ENCODE measurements at places on chromosomes 5 and 9.

DNA sequence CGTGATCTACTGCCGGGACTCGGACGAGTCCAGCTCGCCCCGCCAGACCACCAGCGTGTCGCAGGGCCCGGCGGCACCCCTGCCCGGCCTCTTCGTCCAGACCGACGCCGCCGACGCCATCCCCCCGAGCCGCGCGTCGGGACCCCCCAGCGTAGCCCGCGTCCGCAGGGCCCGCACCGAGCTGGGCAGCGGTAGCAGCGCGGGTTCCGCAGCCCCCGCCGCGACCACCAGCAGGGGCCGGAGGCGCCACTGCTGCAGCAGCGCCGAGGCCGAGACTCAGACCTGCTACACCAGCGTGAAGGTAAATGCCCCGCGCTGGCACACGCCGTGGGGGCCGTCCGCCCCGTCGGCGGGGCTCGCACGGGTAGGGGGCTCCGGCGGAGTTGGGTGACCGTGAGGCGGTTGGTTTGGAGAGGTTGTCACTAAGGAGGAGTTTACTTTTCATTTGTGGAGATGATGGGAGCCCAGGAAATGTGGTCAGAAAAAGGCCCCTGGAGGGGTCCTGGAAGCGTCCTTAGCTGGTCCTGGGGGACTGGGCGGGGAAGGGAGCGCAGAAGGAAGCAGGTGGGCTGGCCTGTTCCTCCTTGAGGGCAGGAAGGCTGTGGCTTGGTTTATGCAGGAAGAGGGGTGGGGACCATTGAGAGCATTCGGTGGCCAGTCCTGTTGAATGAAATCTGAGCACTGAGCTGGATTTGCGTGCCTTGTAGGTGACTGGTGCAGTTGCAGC is 647 bp downstream of the PDE8B start:
- peak; percentile 34 for DNase-seq

GRCh38 chr5:10293907-10294662 is 13.6 kb downstream of the CMBL start:
- peak; percentile 40 for DNase-seq

DNA sequence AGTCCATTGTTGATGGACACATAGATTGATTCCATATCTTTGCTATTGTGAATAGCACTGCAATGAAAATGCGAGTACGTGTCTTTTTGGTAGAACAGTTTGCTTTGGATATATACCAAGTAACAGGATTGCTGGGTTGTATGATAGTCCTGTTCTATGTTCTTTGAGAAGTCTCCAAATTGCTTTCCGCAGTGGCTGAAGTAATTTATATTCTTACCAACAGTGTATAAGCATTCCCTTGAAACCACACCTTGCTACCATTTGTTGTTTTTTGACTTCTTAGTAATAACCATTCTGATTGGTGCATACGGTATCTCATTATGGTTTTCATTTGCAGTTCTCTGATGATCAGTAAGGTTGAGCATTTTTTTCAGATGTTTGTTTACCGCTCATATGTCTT is 792.9 kb downstream of the PTPRD start:
- no peak for DNase-seq

DNA sequence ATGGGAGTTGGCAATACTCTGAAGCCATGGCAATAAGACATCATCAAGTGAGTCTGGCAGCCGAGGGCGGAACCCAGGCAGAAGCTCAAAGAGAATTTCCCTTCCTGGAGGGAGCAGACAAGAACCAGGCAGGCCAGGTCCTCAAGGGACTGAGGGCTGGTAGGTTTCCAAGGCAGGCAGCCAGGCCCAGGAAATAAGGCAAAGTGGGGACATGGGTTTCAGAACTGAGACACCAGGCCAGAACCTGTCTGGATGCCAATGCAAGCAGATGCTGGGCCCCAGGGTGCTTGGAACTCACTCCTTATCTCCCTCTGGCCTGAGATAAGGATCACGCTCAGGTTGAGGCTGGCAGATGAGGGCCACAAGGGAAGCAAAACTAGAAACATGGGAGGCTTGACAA is 8.9 kb downstream of the TSSK1B start:
- no peak for DNase-seq

- no peak for DNase-seq
These were observed 93.6 kb upstream of the PTPN3 start for GRCh38 chr9:109591691-109592090.

DNA sequence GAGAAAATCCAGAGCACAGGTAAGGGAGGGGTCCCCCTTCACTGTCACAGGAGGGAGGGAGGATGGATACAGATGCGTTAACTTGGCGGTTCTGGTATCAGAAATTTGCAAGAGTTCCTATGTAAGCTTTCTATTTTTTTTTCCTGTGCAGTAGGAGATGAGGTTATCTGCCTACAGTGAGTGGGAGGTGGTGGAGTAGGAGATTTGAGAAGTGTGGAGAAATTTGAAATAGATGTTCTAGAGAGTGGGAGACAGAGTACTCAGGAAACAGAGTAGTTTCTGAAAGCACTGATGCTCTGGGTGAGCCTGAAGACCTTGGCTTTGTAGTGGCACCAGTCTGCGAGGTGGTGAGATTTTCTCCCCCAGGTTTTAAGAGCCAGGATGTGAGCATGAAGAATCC is 271.4 kb downstream of the MSX2 start:
- no peak for DNase-seq

Data from GM23248 (cell line).